Transverse colon (tissue), 4 donors: ENCODE measurements at places on chromosomes 2 and 18. TPM values are rescaled to one million over a fixed set of nuclear protein-coding genes. Genes with fewer than 3 reads are reported as not detected.

DNA sequence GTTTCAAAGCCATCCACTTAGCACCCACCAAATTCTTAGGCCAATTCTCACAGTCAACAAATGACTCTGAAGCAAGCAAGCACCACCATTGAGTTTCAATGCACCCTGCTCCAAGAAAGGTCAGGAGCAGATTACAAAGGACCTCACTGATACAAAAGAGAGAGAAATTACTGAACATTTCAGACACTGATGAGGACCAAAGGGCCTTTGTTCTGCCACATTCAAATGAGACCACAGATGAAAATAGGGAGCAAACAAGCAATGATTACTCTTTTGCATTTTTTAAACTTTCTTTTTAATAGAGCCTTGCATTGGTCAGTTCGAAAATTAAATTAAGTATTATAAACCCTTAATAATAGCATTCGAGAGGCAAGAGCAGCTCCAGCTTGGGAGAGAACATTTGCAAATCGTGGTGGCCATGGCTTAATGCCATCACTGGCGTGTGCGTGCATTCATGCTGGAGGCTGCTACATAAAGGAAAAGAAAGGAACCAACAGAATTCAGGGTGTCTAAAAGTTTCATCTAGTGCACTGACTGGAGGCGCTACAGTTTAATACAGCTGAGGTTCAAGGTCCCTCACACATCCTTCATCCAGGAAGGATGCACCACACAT, 87.5 kb downstream of the KLF7 start:
- H3K36me3 ChIP-seq: no peaks in the 10 kb centered on the region
- no peak overlapping the region for H3K27ac ChIP-seq
- H3K4me3 ChIP-seq: no peak overlapping the region
- H3K27me3 ChIP-seq: no peaks in the 10 kb centered on the region
- no peaks in the 10 kb centered on the region for H3K4me1 ChIP-seq

GRCh38 chr2:156787517-156787916, 351.3 kb downstream of the GPD2 start:
- no peaks in the 10 kb centered on the region for H3K36me3 ChIP-seq
- no peak for DNase-seq
- no peak overlapping the region for H3K4me3 ChIP-seq
- H3K4me1 ChIP-seq: no peaks in the 10 kb centered on the region
- no peak overlapping the region for H3K27ac ChIP-seq

- no peak overlapping the region for H3K27ac ChIP-seq
- no peak for DNase-seq
- no peak overlapping the region for H3K4me3 ChIP-seq
- H3K36me3 ChIP-seq: no peaks in the 10 kb centered on the region
Observed at GRCh38 chr2:79129804-79130203, 9.5 kb downstream of the REG1A start.

- no peaks in the 10 kb centered on the region for H3K4me1 ChIP-seq
- no peak overlapping the region for H3K4me3 ChIP-seq
- H3K27ac ChIP-seq: no peak overlapping the region
- no peaks in the 10 kb centered on the region for H3K27me3 ChIP-seq
- no peak for DNase-seq
Observed at GRCh38 chr18:79481046-79481790, 85.5 kb downstream of the NFATC1 start.

DNA sequence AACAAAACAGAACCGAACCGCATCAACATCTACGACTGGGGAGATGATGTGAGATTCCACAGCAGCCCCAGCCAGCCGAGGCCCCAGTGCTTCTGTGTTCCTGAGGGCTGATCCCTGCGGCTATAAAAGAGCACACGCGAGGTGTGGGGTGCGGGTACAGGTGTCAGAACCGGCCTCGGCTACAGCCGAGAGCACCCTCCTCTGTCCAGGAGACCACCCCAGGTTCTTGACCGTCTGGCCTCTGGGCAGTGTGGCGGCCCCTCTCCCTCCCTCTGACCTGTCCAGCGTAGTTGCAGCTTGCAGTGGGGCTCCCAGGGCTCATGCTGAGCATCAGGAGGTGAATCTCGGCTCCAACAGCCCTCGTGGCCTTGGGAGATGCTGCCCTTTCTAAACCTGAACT, 23.7 kb downstream of the RTP5 start:
- no peaks in the 10 kb centered on the region for H3K36me3 ChIP-seq
- DNase-seq: no peak
- H3K27me3 ChIP-seq: no peaks in the 10 kb centered on the region
- H3K4me3 ChIP-seq: no peak overlapping the region
- no peak overlapping the region for H3K27ac ChIP-seq

DNA sequence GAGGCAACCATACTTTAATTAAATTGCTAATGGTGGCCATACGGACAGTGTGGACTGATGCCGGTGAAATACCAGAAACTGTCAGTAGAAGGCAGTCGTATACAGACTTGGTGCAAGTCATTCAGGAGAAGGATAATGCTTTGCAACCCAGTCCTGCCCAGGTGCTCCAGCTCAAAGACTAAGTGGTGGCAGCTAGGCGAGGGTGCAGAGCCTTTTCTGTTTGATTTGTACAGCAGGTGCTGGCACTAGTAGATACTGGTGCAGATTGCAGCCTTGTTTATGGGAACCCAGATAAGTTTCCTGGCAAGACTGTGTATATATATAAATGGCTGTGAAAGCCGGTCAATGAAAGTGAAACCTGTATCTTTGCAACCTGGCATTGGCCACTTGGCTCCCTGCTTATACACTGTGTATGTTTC, 208.3 kb upstream of the SYT4 start:
- no peaks in the 10 kb centered on the region for H3K4me1 ChIP-seq
- no peaks in the 10 kb centered on the region for H3K27me3 ChIP-seq
- no peak for DNase-seq
- H3K36me3 ChIP-seq: no peaks in the 10 kb centered on the region

GRCh38 chr2:9793156-9793917, 49.9 kb upstream of the TAF1B start:
- no peak for DNase-seq
- H3K4me1 ChIP-seq: peaks cover 8% of the 10 kb centered on the region
- no peak overlapping the region for H3K4me3 ChIP-seq
- H3K36me3 ChIP-seq: no peaks in the 10 kb centered on the region
- no peak overlapping the region for H3K27ac ChIP-seq
- H3K27me3 ChIP-seq: no peaks in the 10 kb centered on the region

DNA sequence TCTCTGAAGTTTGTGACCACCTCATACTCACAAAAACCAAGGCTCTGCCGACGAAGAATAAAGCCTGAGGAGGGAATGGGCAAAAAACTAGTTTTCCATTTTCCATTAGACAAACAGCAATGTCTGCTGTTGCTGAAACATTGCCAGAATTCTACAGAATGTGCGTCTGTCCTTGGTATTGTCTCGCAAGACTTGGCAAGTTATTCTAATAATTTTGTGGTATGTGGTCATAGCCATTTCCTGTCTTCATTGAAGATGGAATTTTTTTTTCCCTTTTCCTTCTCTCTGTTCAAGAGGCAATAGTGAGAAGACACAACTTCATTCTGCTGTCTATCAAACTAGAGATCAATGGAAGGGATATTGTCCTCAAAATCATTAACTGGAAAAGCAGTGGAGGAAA, 296.1 kb downstream of the RND3 start:
- no peak overlapping the region for H3K27ac ChIP-seq
- no peak overlapping the region for H3K4me3 ChIP-seq
- no peaks in the 10 kb centered on the region for H3K27me3 ChIP-seq
- H3K4me1 ChIP-seq: no peaks in the 10 kb centered on the region
- DNase-seq: no peak

- DNase-seq: no peak
Observed at GRCh38 chr2:183164650-183165015, 40.4 kb downstream of the NUP35 start.

GRCh38 chr2:31401580-31401979, 13.0 kb downstream of the XDH start:
- H3K4me3 ChIP-seq: no peak overlapping the region
- H3K27ac ChIP-seq: no peak overlapping the region
- H3K36me3 ChIP-seq: no peaks in the 10 kb centered on the region
- no peaks in the 10 kb centered on the region for H3K4me1 ChIP-seq
- no peaks in the 10 kb centered on the region for H3K27me3 ChIP-seq

DNA sequence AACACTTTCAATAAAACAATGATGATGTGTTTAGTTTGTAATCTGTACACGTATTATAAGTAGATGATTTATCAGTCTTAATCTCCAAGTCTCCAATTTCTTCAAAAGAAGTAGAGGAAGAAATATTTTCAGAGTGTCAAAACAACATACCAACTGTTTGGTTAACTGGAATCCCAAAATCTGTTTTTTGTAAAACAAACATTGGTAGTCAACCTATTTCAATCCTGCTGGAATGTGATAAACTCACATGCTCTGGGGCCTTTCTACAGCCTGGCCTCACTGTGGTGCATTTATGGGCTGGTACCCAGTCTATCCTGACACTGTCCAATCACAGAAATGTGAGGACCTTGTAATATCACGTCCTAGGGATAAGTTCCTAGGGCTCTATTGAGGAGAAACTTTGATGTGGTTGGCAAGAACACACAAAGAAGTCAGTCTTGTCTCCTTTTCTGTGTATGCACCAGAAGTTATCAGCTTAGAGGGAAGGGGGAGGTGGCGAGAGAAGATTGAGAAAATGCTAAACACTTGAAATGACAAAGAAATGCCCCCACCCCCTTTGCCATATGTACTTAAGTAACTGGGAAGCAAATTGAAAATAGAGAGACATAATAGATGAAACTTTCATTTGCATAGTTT, 47.2 kb downstream of the PRKRA start:
- no peak overlapping the region for H3K4me3 ChIP-seq
- DNase-seq: no peak
- H3K36me3 ChIP-seq: no peaks in the 10 kb centered on the region
- no peaks in the 10 kb centered on the region for H3K27me3 ChIP-seq

- no peak for DNase-seq
- H3K27ac ChIP-seq: no peak overlapping the region
- H3K4me1 ChIP-seq: no peaks in the 10 kb centered on the region
- no peak overlapping the region for H3K4me3 ChIP-seq
- H3K36me3 ChIP-seq: no peaks in the 10 kb centered on the region
Observed at GRCh38 chr2:14157816-14158215, 474.7 kb upstream of the LRATD1 start.

- no peak overlapping the region for H3K27ac ChIP-seq
- H3K4me1 ChIP-seq: no peaks in the 10 kb centered on the region
- no peaks in the 10 kb centered on the region for H3K27me3 ChIP-seq
- no peaks in the 10 kb centered on the region for H3K36me3 ChIP-seq
Observed at GRCh38 chr2:15263976-15264685, 297.0 kb downstream of the NBAS start.

GRCh38 chr2:236971131-236971821, 114.4 kb upstream of the COPS8 start:
- no peak for DNase-seq
- no peak overlapping the region for H3K4me3 ChIP-seq
- no peaks in the 10 kb centered on the region for H3K36me3 ChIP-seq
- H3K4me1 ChIP-seq: no peaks in the 10 kb centered on the region
- H3K27ac ChIP-seq: no peak overlapping the region

GRCh38 chr2:120963997-120964705, 228.5 kb downstream of the GLI2 start:
- H3K4me3 ChIP-seq: no peak overlapping the region
- H3K27me3 ChIP-seq: no peaks in the 10 kb centered on the region
- DNase-seq: no peak
- no peaks in the 10 kb centered on the region for H3K36me3 ChIP-seq

- no peak for DNase-seq
- H3K4me1 ChIP-seq: no peaks in the 10 kb centered on the region
- H3K27ac ChIP-seq: no peak overlapping the region
- no peaks in the 10 kb centered on the region for H3K36me3 ChIP-seq
Observed at GRCh38 chr2:204135752-204136151, 199.2 kb downstream of the ICOS start.

- no peak overlapping the region for H3K27ac ChIP-seq
- DNase-seq: no peak
- H3K36me3 ChIP-seq: no peaks in the 10 kb centered on the region
- no peak overlapping the region for H3K4me3 ChIP-seq
- H3K4me1 ChIP-seq: no peaks in the 10 kb centered on the region
Observed at GRCh38 chr18:52343138-52343537, 3.1 kb downstream of the DCC start.

DNA sequence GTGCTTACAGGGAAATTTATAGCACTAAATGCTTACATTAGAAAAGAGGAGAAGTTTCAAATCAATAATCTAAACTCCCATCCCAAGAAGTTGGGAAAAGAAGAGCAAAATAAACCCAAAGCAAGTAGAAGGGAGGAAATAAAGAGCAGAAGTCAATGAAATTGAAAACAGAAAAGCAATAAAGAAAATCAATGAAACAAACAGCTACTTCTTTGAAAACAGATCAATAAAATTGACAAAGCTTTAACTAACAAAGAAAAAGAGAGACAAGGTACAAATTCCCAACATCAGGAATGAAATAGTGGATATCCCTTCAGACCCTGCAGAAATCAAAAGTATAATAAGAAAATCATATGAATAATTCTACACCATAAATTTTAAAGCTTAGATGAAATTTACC, 25.5 kb upstream of the ONECUT2 start:
- no peaks in the 10 kb centered on the region for H3K36me3 ChIP-seq
- no peaks in the 10 kb centered on the region for H3K4me1 ChIP-seq
- no peak overlapping the region for H3K4me3 ChIP-seq
- no peak overlapping the region for H3K27ac ChIP-seq
- peaks cover 40% of the 10 kb centered on the region for H3K27me3 ChIP-seq

DNA sequence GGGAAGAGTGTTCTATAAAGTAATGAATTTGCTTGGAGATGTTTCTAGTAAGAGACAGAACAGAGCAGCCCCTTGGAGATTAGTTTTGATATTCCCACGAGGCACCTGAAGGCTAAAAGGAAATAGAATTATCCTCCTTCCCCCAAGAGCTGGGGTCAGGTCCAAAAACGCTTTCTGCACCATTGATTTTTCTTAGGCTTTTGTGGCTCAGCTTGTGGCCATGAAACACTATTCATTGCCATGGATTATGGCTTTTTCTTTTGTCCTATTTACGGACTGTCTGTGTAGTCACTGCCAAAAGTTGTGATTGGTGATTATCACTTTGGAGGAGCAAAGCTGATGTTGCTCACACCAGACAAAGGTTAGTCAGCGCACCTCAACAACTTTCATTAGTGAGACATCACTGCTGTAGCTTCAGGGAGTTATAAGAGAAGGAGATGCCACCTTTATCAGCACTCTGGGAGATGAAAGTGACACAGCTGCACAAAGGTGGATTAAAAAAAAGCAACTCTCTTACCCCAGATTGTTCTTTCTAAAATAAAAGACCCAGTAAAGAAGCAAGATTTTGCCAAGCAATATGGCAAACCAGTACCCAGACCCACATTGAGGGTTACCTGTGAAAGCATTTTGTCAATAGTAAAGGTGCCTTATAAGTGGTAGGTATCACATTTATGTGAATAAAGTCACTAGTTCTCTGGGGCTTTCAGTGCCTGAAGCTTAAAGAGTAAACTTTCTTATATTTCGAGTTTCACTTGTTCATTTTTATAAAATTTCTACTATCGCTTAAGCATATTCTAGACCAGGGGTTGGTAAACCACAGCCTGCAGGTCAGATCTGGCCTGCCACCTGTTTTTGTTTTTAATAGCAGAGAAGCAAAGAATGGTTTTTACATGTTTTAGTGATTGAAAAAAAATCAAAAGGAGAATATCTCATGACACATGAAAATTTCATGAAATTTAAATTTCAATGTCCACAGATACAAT, 10.6 kb downstream of the CXCR4 start:
- H3K27ac ChIP-seq: no peak overlapping the region
- no peaks in the 10 kb centered on the region for H3K4me1 ChIP-seq
- DNase-seq: no peak
- H3K27me3 ChIP-seq: peaks cover 3% of the 10 kb centered on the region

CCBE1 gene
- 6.1 TPM for total RNA-seq

ACADL gene
- total RNA-seq: 0.41 TPM

PID1 gene
- total RNA-seq: 21.6 TPM

STEAP3 gene
- total RNA-seq: 27.0 TPM

NAT8 gene
- not detected for total RNA-seq

CRYBA2 gene
- 5.6 TPM for total RNA-seq

AQP4 gene
- 2.2 TPM for total RNA-seq

CROCC2 gene
- not detected for total RNA-seq

COMMD1 gene
- 28.9 TPM for total RNA-seq

TMEM237 gene
- total RNA-seq: 3.4 TPM

SPIRE1 gene
- 6.0 TPM for total RNA-seq

RAB27B gene
- total RNA-seq: 1.2 TPM
